ENCODE measurements at places on chromosomes 1 and 21.

DNA sequence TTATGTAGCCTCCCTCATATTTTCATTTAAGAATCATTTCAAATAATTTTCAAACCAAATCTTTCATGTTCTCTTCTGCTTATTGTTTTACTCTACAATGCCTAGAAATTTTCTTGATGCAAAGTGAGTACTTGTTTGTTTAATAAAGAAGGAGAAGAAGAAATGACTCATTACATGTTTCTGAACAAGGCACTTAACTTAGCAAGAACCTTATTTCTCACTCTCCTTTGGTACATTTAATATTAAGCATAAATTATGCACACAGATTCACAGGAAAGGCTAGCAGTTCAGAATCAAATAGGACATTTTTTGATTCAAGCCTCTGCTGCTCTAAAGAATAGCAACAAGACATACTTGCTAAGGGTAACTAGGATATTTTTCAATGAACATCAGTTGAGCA lies 9.1 kb downstream of the SCYL3 start:
- DNase-seq: no peak

DNA sequence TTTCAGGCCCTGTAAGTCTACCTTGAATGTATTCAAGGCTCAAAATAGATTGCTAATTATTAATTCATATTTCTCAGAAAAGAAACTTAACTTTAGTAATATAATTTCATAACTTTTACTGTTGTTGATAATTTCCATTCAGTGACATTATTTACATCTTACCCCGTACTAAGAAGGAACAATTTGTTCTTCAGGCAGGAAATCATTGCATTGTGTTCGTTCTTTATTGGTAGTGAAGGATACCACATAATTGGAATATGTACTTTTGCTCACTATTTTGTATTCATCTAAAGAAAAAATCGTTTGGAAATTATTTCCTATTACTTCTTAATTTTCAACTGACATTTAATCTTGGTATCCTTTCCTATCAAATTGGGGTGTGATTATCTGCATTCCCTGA lies 39.4 kb downstream of the CTTNBP2NL start:
- DNase-seq: no peak

DNA sequence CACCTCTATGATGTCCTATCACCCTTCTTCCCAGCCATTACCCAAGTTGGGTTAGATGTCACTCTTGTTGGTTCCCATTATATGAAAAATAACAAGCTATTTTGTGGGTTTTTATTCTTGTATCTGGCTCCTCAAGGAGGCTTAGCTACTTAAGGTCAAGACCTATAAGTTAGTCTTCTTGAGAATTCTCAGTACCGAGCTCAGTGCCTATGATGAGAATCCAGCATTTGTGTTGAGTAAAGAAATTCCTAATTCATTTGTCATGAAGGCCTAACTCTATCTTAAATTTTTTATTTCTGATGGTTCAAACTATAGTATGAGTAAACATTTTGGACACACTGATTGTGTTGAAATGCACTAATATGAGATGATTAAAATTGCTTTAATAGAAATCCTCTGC lies 15.9 kb downstream of the NUF2 start:
- no peak for DNase-seq

DNA sequence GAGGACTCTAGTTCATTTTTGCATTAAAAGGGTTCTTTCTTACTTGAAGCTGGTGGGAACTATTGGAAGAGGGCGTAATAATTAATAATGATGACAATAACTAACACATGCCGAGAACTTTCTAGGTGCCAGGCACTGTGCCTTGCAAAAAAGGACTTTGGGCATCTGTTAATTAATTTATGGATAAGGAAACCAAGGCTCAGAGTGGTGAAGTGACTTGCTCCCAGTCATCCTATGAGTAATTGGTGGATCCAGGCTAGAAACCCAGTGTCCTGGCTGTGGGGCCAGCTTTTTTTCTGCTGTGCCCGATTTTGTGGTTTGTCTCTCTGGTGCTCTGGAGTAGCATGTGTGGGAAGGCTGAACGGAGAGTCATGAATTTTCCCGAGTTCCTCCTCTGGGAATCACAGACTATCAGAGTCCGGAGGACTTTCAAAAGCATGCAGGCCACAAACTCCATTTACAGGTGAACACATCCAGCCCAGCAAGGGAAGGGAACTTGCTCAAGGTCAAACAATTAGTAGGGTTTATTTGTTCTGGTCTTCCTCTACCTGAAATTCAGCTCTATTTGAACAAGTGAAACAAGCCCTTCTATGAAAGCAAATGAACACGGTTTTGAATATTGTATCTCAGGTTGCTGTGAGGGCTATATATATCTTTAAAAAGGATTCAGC lies 23.4 kb downstream of the ROR1 start:
- DNase-seq: no peak

- no peak for DNase-seq
These were observed 137.0 kb downstream of the PLPP3 start for GRCh38 chr1:56442290-56442877.

DNA sequence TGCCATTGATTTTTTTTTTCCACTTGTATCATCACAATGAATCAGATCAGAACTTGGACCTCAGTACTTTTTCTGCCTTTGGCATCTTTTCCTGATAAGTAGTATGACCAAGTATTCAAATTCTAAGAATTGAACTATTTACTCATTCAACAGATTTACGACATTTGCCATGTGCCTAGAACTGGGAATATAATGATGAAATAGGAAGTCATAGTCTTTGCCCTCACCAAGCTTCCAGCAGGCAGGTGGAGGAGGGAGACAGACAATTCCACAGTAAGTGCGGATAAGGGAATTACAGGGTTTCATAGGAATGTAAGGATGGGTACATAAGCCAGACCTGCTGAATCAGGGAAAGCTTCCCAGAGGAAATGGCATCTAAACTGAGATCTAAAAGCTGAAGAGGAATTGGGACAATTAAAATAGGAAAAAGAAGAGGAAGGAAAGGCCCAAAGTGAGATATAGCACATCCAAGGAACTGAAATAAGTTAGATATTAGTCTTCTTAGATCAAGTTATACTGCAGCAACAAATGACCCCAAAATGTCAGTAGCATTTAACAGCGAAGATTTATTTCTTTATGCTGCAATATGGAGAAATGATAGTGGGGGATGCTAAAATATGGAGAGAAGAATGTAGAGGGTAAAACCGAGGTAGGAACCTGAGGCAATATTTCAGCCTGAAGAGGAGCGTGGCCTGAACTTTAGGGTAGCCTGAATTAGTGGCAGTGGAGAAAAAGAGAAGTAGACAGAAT lies 5.3 kb upstream of the DDX59 start:
- no peak for DNase-seq
